Adipocyte (in vitro differentiated cells): ENCODE measurements at places on chromosomes 7 and 10.

DNA sequence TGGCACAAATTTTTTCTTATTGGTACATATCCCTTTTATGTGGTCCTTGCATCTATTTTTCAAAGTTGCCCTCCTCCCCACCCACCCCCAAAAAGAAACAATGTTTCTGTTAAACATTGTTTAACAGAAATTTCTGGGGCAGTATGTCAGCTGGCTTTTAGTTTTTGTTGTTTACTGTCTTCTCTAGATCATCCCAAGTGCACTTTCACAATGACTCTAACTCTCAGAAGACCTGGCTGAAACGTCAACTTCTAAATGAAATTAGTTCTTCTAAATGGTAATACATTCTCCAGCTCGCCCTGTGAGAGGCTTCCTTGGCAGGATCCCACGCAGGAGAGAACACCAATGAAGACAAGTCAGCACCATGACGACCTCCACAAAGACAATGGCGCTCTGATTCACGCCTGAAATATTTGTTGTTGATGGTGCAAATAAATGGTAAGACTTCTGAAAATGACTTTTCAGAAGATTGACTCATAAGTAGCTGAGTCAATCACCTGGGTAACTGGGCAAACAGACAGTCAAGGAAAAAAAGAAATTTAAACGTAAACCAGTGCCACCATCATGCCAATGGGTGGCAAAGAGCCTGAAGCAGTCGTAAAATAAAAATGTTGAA is 293.7 kb downstream of the FZD1 start:
- DNase-seq, result no peak

- DNase-seq, result peak; percentile 76
Observed at GRCh38 chr7:111012149-111012548, 78.8 kb upstream of the LRRN3 start.

- no peak for DNase-seq
Observed at GRCh38 chr7:157204134-157204533, 65.4 kb downstream of the UBE3C start.

DNA sequence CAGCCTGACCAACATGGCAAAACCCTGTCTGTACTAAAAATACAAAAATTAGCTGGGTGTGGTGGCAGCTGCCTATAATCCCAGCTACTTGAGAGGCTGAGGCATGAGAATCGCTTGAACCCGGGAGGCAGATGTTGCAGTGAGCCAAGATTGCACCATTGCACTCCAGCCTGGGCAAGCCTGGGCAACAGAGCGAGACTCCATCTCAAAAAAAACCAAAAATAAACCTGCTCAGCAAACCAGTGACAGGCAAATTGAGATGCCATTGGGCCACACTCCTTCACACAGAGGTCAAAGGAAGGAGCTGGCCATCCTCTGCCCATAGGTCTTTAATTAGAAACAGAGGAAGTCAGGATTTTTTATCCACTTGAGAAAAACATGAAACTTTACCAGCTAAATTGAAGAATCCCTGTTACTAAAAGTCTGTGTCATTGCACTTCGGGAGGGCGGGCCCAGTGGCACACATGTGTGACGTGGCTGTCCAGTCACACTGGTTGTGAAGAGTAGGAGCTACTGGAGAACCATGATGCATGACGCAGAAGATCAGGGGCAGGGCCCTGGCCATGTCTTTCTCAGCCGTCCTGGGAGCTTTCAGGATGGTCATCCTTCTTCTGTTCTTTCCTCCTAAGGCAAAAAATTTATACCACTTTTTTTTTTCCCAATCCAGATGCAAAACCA is 118.3 kb upstream of the ZNF438 start:
- DNase-seq, result no peak

DNA sequence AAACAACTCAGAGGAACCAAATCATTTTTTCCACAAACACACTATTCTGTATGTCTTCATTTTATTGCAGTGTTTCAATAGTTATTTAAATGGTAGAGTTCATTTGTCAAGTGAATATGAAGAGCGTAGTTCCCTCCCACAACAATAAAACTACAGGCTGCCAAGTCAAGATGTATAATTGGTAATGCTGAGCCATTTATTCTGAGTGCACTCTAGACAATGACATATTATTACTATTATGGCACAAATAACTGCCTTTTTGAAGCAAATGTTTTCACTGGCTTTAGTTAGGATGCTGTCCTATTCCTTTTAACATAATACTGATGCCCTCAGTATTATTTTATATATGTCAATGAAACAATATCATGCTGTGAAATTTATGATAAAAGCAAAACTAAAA is 102.7 kb upstream of the PCDH15 start:
- no peak for DNase-seq

DNA sequence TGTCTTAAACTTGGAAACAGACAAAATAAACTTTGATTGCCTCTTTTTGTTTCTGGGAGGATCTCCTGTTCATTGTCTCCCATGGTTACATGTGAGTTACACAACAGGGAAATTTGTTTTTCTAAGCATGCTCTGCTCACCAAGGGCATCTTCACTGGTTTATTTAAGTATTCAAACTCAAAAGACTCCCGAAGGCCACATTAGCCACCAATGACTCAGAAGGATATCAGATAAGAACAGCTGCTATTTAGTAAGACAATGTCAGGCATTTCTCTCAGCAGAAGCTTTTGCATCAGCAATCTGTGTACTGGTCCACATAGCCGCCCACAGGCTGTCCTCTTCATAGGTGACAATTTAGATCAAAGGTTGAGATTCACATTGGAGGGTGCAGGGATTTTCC is 19.3 kb downstream of the OR6B1 start:
- peak; percentile 88 for DNase-seq

DNA sequence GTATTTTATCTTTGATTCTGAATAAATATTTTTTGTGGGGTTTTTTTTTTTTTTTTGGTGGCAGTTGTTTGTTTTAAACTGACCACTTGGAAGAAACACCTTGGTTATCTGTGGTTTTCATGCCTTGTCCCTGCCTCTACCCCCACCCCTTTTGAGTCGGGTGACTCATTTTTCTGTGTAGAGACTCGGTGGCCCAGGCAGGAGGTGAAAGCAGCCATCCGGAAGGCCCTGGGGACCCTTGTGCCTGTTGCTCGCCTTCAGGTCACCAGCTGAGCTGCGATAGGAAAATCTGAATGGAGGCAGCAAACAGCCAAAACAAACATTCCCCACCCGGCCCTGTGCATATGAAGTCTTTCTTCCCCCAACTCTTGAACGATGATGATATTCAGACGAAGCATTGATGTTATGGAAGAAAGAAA is 22.8 kb downstream of the CYP17A1 start:
- no peak for DNase-seq

DNA sequence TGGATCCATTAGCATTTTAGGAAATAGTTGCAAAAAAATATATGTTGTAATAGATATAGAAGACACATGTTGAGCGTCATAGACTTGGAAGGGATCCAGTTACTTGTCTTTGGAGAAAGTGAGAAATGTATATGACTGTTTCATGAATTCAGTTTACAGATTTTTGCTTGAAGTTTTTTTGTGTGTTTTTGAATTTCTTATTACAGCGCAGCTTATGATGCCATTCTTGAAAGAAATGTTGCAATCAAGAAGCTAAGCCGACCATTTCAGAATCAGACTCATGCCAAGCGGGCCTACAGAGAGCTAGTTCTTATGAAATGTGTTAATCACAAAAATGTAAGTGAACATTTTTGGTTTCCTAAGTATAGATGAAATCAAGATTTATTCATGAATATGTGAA is 98.2 kb downstream of the MAPK8 start:
- DNase-seq, result peak; percentile 81

- peak; percentile 31 for DNase-seq
Observed at GRCh38 chr7:135448753-135449152, 61.1 kb downstream of the CNOT4 start.

GRCh38 chr7:138954545-138955475 is 26.4 kb downstream of the KIAA1549 start:
- no peak for DNase-seq

- DNase-seq, result no peak
Observed at GRCh38 chr10:75803816-75804552, 372.6 kb downstream of the LRMDA start.

DNA sequence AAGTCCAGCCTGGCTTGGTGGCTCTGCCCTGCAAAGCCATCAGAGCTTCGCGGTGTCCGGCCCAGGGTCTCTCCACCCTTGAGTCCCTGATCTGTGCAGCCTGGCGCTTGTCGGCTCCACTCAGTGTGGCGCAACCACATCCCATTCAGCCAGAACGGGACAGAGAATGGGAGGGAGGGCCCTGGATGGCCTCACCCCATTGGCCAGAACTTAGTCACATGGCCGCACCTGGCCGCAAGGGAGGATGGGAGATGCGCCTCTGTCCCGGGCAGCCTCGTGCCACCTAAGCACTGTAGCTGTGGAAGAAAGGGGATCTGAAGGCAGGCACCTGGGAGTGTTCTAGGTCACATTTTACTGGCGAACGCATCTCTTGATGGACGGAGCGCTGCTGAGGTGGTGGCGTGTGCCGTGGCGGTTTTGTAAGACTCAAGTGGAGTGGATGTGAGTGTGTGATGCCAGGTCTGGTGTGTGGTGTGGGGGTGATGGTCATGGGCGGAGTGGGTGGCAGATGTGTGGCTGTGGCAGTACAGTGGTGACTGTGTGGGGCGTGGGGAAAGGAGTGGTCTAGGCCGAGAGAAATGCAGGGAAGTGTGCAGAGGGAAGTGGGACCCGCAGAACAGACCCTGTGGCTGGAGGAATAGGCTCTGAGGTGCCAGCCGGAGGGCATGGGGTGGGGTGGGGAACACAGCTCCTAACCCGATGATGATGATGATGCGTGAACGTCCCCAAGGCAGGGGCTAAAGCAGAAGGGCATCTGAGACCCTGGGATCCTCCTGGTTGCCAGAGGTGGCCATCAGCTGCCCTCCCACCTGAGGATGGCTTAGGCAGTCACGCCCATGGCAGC is 19.0 kb downstream of the CLEC2L start:
- no peak for DNase-seq

DNA sequence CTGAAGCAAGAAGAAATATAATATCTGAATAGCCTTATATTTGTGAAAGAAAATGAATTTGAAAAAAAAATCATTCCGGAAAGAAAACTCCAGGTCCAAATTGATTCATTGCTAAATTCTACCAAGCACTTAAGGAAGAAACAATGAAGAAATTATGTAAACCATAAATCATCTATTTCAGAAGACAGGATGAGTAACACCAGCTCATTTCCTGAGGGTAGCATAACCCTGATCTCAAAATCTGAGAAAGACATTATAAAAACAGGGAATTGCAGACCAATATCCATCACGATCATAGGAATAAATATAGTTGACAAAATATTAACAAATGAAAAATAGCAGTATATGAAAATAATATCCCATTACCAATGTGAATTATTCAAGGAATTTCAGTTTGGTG is 70.1 kb upstream of the RAB18 start:
- no peak for DNase-seq

DNA sequence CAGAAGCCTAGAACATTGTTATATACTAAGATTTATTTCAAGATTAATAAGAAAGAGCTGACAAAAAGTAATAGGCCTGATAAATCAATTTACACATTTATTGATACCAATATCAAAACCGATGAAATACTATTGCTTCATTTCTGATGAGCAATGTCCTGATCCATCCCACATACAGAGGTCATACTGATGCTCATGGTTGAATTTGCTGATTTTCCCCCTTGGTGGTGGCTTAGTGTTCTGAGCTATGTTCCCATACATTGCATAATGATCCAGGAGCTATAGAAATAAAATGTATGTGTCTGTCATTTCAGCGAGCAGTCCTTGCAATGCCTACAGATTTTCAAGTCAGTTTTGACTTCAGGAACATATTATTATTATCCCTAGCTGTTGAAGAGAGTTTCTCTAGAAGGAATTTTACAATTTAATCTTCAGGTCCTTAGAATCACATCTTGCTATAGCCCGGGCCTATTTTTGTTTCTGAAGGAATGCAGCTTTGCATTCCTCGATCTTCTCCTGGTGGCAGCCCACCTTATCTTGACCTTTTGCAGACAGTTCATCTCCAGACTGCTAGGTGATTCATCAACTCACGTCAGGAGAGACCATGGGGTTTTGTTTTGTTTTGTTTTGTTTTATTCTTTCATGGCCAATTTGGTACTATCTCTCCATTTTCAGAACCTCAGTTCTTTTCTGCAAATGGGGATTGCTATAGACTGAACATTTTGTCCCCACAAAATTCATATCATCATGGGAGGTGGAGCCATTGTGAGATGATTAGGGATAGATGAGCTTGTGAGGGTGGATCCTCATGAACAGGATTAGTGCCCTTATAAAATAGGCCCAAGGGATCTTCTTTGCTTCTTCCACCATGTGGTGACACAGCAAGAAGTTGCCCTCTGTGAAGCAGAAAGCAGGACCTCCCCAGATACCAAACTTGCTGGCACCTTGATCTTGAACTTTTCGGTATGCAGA is 465.6 kb upstream of the IGFBP3 start:
- no peak for DNase-seq

GRCh38 chr10:86149257-86149656 is 217.3 kb downstream of the GRID1 start:
- DNase-seq, result no peak

DNA sequence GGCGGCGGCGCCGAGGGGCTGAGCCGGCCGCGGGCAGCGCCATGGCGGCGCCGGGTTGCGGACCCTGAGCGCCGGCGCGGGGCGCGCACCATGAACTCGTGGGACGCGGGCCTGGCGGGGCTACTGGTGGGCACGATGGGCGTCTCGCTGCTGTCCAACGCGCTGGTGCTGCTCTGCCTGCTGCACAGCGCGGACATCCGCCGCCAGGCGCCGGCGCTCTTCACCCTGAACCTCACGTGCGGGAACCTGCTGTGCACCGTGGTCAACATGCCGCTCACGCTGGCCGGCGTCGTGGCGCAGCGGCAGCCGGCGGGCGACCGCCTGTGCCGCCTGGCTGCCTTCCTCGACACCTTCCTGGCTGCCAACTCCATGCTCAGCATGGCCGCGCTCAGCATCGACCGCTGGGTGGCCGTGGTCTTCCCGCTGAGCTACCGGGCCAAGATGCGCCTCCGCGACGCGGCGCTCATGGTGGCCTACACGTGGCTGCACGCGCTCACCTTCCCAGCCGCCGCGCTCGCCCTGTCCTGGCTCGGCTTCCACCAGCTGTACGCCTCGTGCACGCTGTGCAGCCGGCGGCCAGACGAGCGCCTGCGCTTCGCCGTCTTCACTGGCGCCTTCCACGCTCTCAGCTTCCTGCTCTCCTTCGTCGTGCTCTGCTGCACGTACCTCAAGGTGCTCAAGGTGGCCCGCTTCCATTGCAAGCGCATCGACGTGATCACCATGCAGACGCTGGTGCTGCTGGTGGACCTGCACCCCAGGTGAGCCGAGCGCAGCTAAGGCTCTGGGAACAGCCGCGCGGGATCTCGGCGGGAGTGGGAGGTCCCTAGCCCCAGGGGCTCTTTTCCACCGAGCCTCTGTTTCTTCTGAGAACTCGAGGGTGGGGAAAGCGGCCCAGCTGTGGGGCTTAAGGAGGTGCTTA is at the start of gene GPR26:
Gene GPR26, plus strand, starts transcription at position 38 of the 919 bp plus-strand sequence. Its CDS starts 53 bp downstream, at position 91.
- DNase-seq, result peak; percentile 39

- no peak for DNase-seq
Observed at GRCh38 chr10:32308027-32308603, 38.8 kb downstream of the EPC1 start.

- no peak for DNase-seq
Observed at GRCh38 chr7:86199881-86200614, 443.7 kb upstream of the GRM3 start.

- DNase-seq, result no peak
Observed at GRCh38 chr7:91973639-91974038, 33.0 kb downstream of the AKAP9 start.

GRCh38 chr10:132404169-132404880 is 7.3 kb downstream of the PWWP2B start:
- DNase-seq, result no peak

- no peak for DNase-seq
Observed at GRCh38 chr10:123391275-123392028, 237.2 kb downstream of the BUB3 start.
